ENCODE measurements at places on chromosomes 3 and 15.

DNA sequence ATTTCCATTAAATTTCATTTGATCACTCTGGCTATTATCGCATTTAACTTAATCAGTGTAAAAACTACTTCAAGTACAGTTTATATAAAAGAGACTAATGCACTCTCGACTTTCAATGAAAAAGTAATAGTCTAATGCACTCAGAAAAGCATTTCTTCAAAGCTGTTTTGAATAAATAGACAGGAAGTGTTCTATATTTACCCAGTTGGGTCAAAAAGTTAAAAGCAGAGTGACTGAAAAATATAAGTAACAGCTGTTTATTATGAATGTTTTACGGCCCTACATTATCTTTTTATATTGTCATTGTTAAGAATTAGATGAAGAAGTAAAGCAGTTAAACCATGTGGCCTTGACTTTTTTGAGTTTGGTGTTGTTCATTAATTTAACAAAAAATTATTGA is 391.8 kb downstream of the ZPLD1 start:
- no peak for DNase-seq

- DNase-seq: no peak
Measured at GRCh38 chr3:24270744-24271143, 223.9 kb downstream of the THRB start.

GRCh38 chr3:52839892-52840545 is 5.2 kb upstream of the MUSTN1 start:
- DNase-seq: no peak

DNA sequence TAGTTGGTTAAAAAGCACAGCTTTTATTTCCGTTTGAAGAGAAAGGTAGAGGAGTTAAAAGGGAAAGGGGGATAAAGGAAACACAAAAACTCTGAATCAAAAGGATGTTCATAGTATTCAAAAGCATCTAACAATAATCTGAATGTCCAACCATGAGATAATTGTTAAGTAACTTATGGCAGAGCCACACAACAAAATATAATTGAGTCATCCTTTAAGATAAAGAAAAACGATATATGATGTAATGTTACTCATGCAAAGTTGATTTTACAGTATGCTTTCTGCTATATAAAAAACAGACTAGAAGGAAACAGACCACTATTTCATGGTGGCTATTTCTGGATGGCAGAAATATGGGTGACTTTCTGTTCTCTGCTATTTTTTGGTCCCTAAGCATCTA is 3.9 kb downstream of the XPC start:
- DNase-seq: no peak

Data from activated CD4-positive, alpha-beta memory T cell treated with anti-CD3 and anti-CD28 coated beads for 36 hours (primary cell).